ENCODE measurements at places on chromosomes 5 and 9.

DNA sequence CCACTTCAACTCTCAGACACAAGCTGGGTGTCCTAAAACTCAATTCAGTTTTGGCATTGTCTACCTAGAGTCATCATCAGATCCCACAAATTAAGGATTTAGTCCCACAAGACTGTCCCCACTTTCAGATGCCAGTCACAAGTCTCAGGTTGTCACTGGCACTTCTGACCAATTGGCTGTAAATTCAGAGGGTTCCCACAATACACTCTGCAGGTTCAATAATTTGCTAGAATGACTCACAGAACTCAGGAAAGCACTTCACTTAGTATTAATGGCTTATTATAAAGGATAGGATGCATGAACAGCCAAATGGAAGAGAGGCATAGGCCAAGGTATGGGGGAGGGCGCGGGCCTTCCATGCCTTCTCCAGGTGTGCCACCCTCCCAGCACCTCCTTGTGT lies 209.1 kb downstream of the SREK1 start:
- DNase-seq = no peak

DNA sequence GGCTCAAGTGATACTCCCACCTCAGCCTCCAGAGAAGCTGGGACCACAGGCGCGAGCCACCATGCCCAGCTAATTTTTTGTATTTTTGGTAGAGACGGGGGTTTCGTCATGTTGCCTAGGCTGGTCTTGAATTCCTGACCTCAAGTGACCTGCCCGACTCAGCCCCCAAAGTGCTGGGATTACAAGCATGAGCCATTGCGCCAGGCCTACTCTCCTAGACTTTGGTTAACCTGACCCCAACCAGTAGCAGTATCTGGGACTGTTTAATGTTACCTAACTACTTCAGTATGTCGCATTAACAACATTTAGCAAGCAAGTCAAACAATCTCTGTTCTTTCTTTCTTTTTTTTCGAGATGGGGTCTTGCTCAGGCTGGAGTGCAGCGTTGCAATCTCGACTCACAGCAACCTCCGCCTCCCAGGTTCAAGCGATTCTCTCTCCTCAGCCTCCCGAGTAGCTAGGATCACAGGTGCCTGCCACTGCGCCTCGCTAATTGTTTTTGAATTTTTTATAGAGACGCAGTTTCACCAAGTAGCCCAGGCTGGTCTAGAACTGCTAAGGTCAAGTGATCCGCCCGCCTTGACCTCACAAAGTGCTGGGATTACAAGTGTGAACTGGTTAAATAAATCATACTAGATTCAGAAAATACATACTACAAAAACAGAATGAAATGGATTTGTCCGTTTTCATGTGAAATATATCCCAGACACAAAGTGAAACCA lies 2.0 kb downstream of the AK3 start:
- no peak for DNase-seq

- DNase-seq = no peak
Observed at GRCh38 chr5:61617995-61618525, 286.0 kb downstream of the ZSWIM6 start.

- no peak for DNase-seq
Observed at GRCh38 chr5:143572671-143573070, 169.2 kb upstream of the NR3C1 start.

- no peak for DNase-seq
Observed at GRCh38 chr5:33224285-33224961, 216.3 kb upstream of the TARS1 start.

Measured in tibial artery (tissue), 4 donors.